ENCODE measurements at places on chromosomes 2 and 18. TPM values are rescaled to one million over a fixed set of nuclear protein-coding genes. Genes with fewer than 3 reads are reported as not detected.

BOLL gene
- total RNA-seq: not detected

PROC gene
- total RNA-seq: not detected

NPPC gene
- not detected for total RNA-seq

PAPOLG gene
- 15.2 TPM for total RNA-seq

EVX2 gene
- total RNA-seq: 0.70 TPM

LAMA3 gene
- total RNA-seq: 2.6 TPM

SOX11 gene
- 75.1 TPM for total RNA-seq

LAMA1 gene
- not detected for total RNA-seq

- H3K27me3 ChIP-seq: no peaks in the 10 kb centered on the region
- H3K4me1 ChIP-seq: no peaks in the 10 kb centered on the region
- no peak for DNase-seq
- H3K27ac ChIP-seq: no peak overlapping the region
- no peaks in the 10 kb centered on the region for H3K36me3 ChIP-seq
Measured at GRCh38 chr2:30981510-30981909, 156.7 kb downstream of the GALNT14 start.

DNA sequence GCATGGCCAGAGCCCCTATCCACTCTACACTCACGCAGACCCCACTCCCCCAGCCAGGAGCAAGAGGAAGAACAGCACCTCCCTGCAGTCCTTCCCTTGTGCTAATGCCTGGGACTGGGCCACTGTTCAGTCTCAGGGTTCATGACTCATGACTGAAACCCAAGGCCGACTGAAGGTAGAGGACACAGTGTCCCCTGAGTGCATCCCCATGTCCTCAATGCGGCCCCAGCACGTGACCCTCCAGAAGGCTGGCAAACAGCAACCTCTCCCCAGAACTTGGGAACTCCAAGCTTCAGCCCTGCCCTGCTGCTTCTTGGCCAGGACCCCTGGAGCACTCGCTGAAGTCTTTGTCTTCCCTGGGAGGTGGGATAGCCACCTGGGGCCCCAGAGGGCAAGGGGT is 6.0 kb upstream of the ADRA2B start:
- DNase-seq: no peak
- H3K27ac ChIP-seq: no peak overlapping the region
- H3K4me3 ChIP-seq: no peak overlapping the region

DNA sequence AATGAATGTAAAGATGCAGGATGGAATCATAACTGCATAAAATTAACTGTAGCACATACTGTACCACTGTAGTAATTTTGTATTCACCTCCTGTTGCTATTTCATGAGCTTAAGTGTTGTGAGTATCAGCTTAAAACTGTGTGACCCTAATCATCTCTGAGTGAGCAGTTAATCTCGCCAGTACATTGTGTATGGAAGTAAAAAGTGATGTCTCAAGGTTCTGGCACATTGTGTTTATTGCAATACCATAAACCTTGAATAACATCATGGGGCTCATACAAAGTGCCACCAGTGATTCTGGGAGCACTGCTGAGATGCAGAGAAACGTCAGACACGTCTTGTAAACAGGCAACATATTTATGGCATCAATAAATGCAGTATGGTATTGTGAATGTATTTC is 124.5 kb downstream of the PMAIP1 start:
- peaks cover 30% of the 10 kb centered on the region for H3K4me1 ChIP-seq

DNA sequence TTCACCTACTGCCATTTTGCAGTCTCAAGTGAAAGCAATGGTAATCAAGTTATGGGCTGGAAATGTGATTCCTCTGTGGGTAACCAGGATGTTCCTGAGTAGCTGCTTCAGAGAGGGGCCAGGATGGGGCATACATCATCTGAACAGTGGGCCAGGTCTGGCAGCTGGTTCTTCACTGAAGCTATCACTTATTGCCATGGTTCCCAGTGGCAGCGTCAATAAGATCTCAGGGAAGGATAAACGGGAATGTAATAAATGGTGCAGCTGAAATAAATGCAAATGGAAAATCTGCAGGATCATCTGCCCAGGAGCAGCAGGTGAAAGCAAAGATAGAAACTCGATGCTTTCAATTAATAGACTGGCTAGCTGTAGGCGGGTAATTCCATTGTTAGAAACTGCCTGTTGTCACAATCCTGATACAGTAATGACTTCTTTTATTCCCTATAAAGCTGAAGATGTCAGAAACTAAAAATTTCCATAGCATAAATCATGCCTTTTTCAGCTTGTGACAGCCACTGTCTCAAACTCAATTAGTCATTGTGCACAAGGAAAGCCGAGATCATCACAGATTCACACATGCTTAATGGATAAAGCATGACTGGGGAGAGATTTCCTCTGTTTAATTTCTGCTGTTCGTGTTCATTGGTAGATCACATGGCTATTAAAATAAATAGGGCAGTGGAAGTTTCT is 56.2 kb upstream of the CCDC85A start:
- H3K4me1 ChIP-seq: peaks cover 6% of the 10 kb centered on the region
- H3K36me3 ChIP-seq: no peaks in the 10 kb centered on the region

DNA sequence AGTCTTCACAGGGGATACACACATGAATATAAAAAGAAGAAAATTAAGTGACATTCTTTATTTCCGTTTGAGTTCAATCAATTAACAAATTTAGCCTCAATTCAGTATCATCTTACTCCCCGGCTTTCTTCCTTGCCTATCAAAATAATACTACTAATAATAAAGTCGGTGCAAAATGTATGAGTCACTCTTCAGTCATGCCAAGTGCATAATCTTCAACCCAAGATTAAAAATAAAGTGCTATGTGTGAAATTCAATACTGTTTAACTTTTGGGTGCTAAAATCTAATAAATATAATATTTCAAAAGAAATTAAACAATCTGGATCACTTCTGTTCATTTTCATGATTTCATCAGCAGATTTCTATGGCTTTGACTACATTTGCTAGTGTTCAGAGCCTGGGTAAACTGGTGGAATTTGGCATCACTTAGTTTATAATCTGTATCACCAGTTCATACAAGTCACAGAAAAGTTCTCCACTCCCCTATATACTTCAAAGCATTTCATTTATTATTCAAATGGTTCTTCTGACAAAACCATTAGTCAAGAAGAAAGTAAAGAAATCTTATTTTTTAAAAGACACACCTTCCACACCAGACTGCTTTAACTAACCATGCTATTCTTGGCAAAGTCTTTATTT is 183.6 kb downstream of the THADA start:
- no peaks in the 10 kb centered on the region for H3K36me3 ChIP-seq
- peak; percentile 44 for DNase-seq
- H3K4me3 ChIP-seq: no peak overlapping the region
- peaks cover 32% of the 10 kb centered on the region for H3K4me1 ChIP-seq
- H3K27ac ChIP-seq: no peak overlapping the region

GRCh38 chr2:46804794-46805193 is 110.8 kb downstream of the MCFD2 start:
- H3K4me1 ChIP-seq: peaks cover 5% of the 10 kb centered on the region
- no peak overlapping the region for H3K27ac ChIP-seq
- no peak for DNase-seq
- H3K27me3 ChIP-seq: no peaks in the 10 kb centered on the region
- no peaks in the 10 kb centered on the region for H3K36me3 ChIP-seq

DNA sequence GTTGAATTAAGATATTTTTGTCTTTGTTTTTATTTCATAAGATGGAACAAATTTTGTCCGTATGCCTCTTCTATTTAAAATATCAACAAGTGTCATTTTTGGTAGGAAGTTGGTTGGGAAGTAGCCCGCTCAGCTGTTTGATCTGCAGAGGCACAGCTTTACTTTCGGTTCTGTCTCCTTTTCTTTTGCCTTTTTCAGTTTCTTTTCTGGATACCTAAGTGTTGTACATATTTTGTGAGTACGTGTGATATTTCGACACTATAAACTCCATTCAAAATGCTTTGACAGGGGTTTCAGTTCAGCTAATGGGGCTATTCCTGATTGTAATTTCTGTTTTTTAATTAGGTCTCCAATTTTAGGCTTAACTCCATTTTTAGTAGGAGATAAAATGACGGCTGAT is 1785.0 kb upstream of the LRRTM1 start:
- H3K27ac ChIP-seq: no peak overlapping the region
- no peak for DNase-seq
- no peaks in the 10 kb centered on the region for H3K4me1 ChIP-seq
- no peaks in the 10 kb centered on the region for H3K36me3 ChIP-seq
- H3K27me3 ChIP-seq: no peaks in the 10 kb centered on the region
- no peak overlapping the region for H3K4me3 ChIP-seq

DNA sequence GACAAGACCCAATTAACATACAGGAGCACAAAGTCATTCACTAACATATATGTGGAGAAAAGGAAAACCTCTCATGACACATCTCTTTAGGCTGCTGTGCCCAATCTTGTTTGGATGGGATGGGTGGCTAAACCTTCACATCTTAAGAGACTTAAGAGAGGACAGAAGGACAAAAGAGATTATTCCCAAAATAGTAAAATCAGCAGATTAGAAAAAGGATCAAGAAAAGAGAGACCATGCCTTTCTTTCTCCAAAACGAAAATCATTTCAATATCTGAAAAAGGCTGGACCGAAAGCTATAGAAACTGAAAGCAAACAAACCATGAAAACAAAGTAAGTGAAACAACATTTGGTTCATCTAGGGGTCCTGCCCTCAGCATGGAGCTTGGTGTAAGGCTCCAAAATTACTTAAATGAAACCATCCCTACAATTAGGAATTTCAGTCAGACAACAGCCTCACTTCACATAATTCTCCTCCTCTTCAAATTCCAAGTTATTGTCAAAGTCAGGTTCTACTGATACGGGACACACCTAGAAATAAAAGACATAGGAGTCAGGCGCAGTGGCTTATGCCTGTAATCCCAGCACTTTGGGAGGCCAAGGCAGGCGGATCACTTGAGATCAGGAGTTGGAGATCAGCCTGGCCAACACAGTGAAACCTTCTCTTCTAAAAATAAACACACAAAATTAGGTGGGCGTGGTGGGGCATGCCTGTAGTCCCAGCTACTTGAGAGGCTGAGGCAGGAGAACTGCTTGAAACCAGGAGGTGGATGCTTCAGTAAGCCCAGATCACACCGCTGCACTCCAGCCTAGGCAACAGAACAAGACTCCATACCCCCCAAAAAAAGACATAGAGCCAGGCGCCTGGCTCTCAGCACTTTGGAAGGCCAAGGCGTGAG is 5.2 kb downstream of the STARD7 start:
- no peak overlapping the region for H3K27ac ChIP-seq
- no peak overlapping the region for H3K4me3 ChIP-seq
- no peaks in the 10 kb centered on the region for H3K36me3 ChIP-seq
- peaks cover 21% of the 10 kb centered on the region for H3K4me1 ChIP-seq
- no peak for DNase-seq

DNA sequence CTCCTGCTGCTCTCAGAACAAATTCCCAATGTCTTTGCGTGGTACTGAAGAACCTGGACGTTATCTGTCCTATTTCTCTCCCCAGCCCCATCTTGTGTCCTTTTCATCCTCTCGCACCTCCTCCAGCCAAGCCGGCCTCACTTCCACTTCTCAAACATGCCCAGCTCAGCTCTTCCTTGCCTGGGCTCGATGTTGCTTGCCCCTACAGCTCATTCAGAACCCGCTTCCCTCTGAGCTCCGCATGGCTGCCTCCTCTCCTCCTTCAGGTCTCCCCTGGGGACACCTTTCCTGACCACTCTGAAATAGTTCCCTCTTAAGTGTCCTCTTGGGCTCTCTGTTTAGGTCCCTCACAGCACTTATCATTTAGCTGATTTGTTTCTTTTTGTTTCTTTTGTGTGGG is 6.7 kb upstream of the SMARCAL1 start:
- H3K36me3 ChIP-seq: no peaks in the 10 kb centered on the region
- H3K4me1 ChIP-seq: no peaks in the 10 kb centered on the region
- H3K27me3 ChIP-seq: no peaks in the 10 kb centered on the region
- no peak overlapping the region for H3K4me3 ChIP-seq
- H3K27ac ChIP-seq: no peak overlapping the region

- no peak overlapping the region for H3K27ac ChIP-seq
- H3K4me3 ChIP-seq: no peak overlapping the region
Measured at GRCh38 chr2:226716126-226716525, 83.5 kb downstream of the IRS1 start.

- H3K27me3 ChIP-seq: no peaks in the 10 kb centered on the region
- no peaks in the 10 kb centered on the region for H3K36me3 ChIP-seq
- DNase-seq: no peak
Measured at GRCh38 chr18:62808123-62808522, 92.8 kb downstream of the PHLPP1 start.

- no peaks in the 10 kb centered on the region for H3K4me1 ChIP-seq
- H3K4me3 ChIP-seq: no peak overlapping the region
- no peaks in the 10 kb centered on the region for H3K36me3 ChIP-seq
Measured at GRCh38 chr2:17084877-17085276, 419.2 kb upstream of the CYRIA start.

- H3K27me3 ChIP-seq: no peaks in the 10 kb centered on the region
- no peaks in the 10 kb centered on the region for H3K36me3 ChIP-seq
- DNase-seq: no peak
- H3K4me1 ChIP-seq: peaks cover 5% of the 10 kb centered on the region
- peak overlapping the region; percentile 88 for H3K4me3 ChIP-seq
Measured at GRCh38 chr2:127218812-127219170, 1.3 kb downstream of the CYP27C1 start.

DNA sequence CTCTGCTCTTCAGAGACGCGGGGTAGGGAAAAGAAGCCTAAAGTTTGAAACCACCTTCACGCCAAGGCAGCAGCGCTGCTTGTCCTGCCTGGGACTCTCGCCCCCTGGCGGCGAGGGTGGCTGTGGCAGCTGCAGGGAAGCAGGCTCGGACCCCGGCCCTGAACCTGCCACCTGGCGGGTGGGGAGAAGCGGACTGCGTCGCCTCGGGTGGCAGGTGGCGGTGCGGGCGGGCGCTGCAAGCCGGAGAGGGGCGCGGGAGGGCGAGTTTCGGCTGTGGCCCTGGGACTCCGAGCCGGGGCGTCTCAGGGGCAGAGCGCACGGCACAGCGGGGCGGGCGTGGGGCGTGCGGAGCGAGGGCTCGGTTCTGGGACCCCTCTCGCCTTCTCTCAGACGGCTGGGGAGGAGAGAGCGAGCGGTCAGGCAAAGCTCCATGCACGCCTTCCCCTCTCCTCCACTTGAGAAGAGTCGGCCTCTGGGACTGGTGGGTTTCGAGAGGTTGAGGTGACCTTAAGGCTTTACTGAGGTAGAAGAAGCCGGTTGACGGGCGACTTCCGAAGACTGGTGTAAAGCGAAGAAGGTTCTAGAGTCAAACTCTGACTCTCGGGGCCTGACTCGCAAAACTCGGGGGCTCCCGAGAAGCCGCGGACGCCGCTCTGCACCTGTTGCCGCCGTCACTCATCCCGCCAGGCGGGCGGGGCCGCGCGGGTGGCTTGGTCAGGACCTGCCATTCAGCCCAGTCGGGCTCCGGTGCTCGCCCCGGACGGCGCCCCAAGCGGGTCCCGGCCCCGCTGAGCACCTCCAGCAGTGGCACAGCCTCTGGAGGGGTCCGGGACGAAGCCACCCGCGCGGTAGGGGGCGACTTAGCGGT is 1.1 kb upstream of the BOLL start:
- no peaks in the 10 kb centered on the region for H3K36me3 ChIP-seq
- peak; percentile 46 for DNase-seq
- peaks cover 6% of the 10 kb centered on the region for H3K4me1 ChIP-seq

GRCh38 chr2:99652862-99653261 is 163.0 kb upstream of the REV1 start:
- peaks cover 21% of the 10 kb centered on the region for H3K27me3 ChIP-seq
- no peak overlapping the region for H3K4me3 ChIP-seq
- H3K4me1 ChIP-seq: no peaks in the 10 kb centered on the region
- no peaks in the 10 kb centered on the region for H3K36me3 ChIP-seq

GRCh38 chr2:233519787-233520611 is 46.6 kb downstream of the USP40 start:
- no peaks in the 10 kb centered on the region for H3K4me1 ChIP-seq
- no peak for DNase-seq
- H3K36me3 ChIP-seq: peaks cover 4% of the 10 kb centered on the region
- no peak overlapping the region for H3K4me3 ChIP-seq

GRCh38 chr2:111121028-111121827 is 514 bp downstream of the BCL2L11 start:
- H3K27ac ChIP-seq: peak overlapping the region; percentile 69
- H3K4me3 ChIP-seq: peak overlapping the region; percentile 60
- H3K4me1 ChIP-seq: peaks cover 6% of the 10 kb centered on the region
- H3K36me3 ChIP-seq: peaks cover 13% of the 10 kb centered on the region
- DNase-seq: peak; percentile 64
- H3K27me3 ChIP-seq: peaks cover 6% of the 10 kb centered on the region

Data from A673 (cell line).